AG20443 (cell line): ENCODE measurements at places on chromosomes 7 and 10.

GRCh38 chr7:30472081-30472783 lies 6.4 kb downstream of the NOD1 start:
- DNase-seq: no peak

GRCh38 chr7:94061326-94061725 lies 57.2 kb upstream of the BET1 start:
- DNase-seq: no peak

DNA sequence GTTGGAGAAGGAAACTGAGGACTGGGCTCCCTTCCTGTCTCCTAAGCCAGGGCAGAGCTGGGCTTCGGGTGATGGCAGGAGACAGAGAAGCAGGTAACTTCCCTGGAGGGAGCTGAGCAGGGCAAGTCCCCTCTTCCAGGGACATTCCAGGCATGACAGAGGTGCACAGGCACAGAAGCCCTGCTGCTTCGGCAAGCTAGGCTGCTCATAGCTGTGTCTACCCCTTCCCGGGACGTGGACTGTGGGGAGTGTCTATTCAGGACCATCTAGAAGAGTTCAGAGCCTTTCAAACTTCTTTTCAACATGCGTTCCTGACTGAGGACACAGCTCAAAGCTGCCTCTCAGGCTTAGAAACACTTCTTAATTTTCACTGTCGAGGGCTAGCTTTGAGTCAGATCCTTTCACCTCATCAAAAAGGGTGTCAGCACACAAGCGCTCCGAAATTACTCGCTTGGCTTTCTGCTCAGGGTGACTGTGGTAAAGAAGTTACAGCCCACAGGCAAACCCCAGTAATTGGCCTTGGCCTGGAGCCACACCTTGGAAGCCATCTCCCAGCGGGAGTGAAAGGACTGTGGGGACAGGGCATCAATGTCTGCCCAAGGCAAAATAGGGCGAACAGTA lies 63.7 kb upstream of the STEAP1B start:
- DNase-seq: no peak

- DNase-seq: no peak
Measured at GRCh38 chr10:46229144-46229563, 57.6 kb upstream of the ANTXRL start.

- no peak for DNase-seq
Measured at GRCh38 chr7:137519181-137519691, 175.7 kb upstream of the PTN start.

DNA sequence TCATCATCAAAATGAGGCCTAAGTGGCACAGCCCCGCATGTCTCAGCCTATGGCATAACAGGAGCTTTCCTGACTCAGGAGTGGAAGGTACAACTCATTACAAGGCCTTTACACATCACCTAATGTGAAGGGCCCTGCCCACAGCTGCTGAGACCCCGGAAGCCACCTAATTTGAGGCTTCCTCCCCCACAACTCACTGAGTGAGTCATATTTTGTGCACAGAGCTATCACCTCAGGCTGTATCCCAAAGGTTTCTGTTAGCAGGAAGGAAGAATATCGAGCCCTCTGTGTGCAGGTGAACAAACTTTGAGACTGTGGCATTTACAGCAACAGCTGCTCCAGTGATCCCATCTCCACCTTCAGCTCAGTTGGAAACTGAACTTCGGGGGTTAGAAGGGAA lies 20.6 kb downstream of the HTR5A start:
- DNase-seq: no peak

DNA sequence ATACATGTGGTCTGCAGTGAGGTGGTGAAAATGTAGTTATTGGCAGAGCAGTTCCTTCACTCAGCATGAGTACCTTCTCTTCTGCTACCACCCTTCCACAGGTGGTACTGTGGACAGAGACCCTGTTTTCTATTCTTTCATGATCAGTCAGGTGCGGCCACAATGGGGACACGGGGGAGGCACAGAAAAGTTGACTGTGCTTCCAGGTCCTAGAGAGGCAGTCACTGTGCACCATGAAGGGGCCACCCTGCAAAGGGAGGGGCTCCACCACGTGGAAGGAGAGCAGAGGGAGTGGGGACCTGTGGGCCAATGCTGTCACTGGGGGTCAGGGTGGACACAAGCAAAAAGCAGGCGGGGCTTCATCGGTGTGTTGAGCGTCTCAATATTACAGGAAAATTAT lies 3.6 kb upstream of the LANCL2 start:
- no peak for DNase-seq

GRCh38 chr10:42972946-42973345 lies 103.9 kb upstream of the RET start:
- no peak for DNase-seq

DNA sequence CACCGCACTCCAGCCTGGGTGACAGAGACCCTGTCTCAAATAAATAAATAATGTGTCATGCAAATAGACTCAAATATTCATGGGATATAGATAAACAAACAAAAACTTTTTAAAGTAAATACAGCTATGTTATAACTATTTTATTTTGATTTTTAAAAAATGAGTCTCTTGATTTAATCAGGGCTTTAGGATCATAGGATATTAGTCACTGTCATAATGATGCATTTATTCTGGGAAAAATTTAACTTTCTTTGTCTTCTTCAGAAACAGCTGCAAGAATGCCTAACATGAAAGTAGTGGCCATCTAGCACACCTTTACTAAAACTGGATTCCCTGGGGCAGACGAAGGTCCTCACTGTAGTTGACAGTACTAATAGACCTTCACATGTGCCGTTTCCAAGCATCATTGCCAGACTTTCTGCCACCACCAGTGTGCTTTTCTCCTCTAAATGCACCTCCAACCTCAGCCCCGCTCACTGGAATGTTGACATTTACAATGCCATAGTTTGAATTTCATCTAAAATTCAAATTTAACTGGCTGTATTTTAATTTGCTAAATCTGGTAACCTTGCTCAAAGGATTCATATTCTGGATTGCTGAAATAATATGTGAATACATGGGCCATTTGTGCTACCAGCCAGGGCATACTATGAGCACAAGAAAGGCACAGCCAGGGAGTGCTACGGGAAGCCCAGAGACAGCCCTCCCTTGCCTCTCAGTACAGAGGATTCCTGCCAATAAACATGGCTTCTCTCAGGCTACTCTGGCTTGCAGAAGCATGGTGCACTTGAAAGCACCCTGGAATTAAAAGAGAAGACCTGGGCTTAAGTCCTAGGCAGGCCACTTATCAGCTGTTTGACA lies 63.4 kb upstream of the ADO start:
- DNase-seq: no peak

GRCh38 chr7:41699516-41699915 lies 3.4 kb downstream of the INHBA start:
- DNase-seq: no peak

- no peak for DNase-seq
Measured at GRCh38 chr10:71998119-71998839, 34.1 kb downstream of the CHST3 start.

DNA sequence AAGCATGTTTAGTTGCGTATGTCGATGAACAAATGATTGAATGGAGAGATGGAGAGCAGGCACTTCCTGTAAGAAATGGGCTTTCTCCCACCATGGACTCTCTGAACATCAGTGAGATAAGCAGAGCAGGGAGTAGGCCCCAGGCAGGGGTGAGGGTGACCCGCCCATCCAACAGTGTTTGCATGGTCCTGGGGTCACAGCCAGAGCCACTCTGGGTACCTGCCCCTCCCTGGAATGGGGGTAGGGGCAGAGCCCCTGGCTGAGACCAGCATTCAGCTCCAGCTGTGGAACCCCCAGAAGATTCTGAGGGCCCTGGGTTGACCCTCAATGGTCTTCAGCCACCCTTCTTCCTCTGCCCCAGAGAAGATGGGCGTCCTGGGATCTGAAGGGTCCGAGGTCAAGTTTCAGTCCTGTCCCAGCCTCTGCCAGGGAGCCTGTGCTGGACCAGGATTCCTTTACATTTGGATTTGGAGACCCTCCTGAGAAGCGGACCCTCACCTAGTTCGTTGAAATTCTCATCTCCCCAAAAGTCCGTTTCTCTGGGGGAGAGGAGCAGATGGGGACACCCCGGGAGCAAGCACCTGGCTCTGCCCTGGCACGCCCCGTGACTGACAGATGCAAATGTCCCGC lies 2.4 kb upstream of the FGF8 start:
- DNase-seq: peak; percentile 6

- DNase-seq: no peak
Measured at GRCh38 chr7:33592718-33593117, 312.6 kb upstream of the BMPER start.

DNA sequence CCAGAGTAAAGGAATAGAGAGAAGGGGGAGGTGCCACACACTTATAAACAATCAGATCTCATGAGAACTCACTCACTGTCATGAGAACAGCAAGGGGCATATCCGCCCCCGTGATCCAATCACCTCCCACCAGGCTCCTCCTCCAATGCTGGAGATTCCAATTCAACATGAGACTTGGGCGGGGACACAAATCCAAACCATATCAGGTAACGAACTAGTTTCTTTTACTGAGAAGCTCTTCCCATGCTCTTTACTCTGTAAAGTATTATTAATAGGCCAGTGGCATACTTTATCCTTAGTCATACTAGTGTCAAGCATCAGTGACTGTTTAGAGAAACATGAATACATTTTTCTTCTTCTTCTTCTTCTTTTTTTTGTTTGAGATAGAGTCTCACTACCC lies 39.4 kb upstream of the ZNF488 start:
- DNase-seq: peak; percentile 7

- DNase-seq: no peak
Measured at GRCh38 chr7:71896535-71896934, 515.6 kb downstream of the CALN1 start.

DNA sequence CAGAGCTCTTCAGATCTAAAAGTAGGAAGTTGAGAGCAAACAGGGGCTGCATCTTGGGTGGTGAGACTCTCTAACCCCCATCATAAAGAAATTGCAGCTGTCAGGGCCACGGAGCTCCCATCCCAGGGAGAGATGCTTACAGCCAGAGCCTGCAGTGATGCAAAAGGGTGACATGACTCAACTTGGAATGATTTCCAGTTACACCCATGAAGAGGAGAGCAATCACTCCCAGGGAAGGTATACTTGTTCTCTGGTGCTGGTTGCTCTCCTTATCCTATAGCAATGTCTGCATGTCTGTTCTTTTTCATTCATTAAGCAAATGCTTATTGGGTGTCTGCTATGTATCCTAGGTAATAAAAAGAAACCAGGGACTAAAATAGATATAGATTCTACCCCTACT lies 228.0 kb downstream of the RAB11FIP2 start:
- DNase-seq: peak; percentile 56

DNA sequence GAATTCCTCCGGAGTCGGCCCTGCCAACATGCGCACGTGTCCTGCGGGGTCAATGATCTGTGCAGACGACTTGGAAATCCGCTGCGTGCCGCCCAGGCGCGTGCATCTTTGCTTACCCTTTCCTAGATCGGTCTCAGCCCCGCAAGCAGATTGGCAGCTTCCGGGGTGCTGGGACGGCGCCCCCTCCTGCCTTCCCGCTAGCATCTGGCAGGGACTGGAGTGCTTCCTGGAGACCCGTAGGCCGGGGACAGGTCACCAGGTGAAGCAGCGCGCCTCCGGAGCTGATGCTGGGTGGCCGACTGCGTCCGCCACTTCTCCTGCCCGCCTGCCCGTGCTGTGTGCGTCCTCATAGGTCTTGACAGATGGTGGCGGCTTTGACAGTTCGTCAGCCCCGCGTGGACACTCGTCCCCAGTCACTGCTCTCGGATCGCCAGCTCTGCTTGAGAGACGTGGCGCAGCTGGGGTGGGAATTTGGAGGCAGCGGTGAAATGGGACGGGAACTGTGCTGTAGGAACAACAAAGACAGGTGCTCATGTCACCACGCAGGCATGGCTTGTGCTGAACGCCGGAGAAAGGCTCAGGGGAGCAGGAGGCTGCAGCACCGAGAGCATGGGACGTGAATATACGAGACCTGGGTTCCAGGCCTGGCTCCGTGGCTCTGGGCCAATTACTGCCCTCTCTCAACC lies 21.9 kb upstream of the KCNK18 start:
- no peak for DNase-seq

- peak; percentile 56 for DNase-seq
Measured at GRCh38 chr10:77873536-77874380, 52.8 kb downstream of the DLG5 start.

DNA sequence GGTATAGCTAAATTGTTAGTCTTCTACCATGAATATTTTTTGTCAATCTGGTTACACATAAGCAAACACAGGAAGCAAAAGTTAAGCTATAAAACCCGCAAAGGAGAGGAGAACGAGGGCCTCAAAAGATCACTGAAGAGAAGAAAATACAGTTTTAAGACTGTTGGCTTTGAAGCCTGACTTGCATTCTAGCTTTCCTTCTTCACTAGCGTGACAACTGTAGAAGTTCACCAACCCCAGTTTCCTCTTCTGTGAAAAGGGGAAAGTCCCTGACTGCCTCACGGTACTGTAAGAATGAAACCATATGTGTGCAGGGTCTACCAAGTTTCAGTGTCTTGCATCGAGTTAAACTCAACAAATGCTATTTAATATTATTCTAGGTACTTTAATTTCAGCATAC lies 7.5 kb upstream of the LRRN3 start:
- peak; percentile 44 for DNase-seq

- DNase-seq: peak; percentile 34
Measured at GRCh38 chr7:22728401-22729029, 1.5 kb downstream of the IL6 start.

DNA sequence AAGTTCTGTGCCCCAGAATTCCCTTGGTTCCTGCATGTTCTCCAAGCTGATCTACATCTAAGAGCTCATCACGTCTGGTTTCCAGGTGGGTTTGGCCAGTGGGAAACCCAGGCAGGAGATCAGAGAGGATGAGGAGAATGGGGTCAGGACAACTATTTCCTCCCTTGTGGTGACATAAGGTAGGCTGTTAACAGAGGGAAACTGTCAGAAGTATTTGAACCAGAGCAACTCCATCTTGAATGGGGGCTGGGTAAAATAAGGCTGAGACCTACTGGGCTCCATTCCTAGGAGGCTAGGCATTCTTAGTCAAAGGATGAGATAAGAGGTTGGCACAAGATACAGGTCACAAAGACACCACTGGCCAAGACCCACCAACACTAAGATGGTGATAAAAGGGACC lies 19.1 kb downstream of the GARIN1A start:
- DNase-seq: no peak

DNA sequence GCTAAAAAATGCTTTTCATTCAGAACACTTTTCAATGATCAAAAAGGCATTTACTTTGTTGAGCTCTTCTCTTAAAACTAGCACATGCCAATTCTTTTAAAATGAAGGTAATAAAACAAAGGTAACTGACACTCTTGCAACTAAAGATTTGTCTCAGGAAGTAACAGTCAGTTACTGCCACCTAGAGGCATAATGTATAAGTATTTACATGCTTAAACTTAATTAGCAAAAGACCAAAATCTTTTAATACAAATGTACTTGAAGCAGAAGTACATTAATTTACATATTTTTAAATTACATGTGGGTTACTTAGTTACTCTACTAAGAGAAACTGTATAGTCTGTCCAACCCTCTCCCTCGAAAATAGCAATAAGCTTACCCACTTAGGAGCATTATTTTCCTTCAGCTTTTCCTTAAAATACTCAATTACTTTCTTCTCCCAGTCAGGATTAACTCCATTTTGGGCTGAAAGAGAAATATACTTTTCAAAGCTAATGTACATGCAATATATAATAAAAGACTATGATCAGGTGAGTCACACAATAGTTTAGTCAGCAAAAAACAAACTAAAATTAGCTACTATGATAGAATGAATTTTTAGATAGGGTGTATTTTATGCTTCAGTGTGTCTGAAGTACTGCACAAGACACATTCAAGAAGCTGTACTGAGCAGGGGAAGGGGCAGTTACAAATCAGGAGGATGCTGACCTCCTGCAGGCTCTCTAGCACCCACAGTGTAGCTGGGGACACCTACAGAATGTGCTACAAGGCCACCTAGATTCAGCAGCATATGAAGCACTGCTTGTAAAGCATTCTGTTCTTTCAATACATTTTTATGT lies 13.0 kb downstream of the MCMBP start:
- peak; percentile 16 for DNase-seq
